Umbilical cord (tissue), 2 donors: ENCODE measurements at places on chromosomes 1 and 21. TPM values are rescaled to one million over a fixed set of nuclear protein-coding genes. Genes with fewer than 3 reads are reported as not detected.

The MYBPH gene
- total RNA-seq: not detected

The SUSD4 gene
- 0.24 TPM for total RNA-seq

The ZMYND12 gene
- not detected for total RNA-seq

The SHISA4 gene
- total RNA-seq: 50.8 TPM

The CPT2 gene
- 19.0 TPM for total RNA-seq

The FCRL3 gene
- total RNA-seq: 6.0 TPM

The HP1BP3 gene
- total RNA-seq: 393 TPM

The PRDM2 gene
- 38.5 TPM for total RNA-seq

The ILDR2 gene
- total RNA-seq: 4.1 TPM

The CYP4Z1 gene
- not detected for total RNA-seq
